ENCODE measurements at places on chromosomes 1 and 21.

DNA sequence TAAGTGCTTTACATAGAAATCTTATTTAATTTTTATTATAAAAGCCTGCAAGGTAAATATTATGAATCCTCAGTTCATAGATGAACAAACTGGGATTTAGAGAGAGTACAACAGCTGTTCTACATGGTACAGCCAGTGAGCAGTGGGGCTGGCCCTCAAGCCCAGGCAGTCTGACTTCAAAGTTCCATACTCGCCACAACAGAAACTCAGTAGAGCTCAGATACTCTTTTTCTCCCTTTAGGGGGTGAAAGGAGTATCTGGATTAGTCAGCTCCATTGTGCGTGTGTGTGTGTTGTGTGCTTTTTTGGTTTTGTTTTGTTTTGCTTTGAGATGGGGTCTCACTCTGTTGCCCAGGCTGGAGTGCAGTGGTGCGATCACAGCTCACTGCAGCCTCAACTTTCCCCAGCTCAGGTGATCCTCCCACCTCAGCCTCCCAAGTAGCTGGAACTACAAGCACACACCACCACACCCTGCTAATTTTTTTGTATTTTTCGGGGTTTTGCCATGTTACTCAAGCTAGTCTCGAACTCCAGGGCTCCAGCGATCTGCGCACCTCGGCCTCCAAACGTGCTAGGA lies 378.5 kb downstream of the SMYD3 start:
- DNase-seq, result peak; percentile 32

DNA sequence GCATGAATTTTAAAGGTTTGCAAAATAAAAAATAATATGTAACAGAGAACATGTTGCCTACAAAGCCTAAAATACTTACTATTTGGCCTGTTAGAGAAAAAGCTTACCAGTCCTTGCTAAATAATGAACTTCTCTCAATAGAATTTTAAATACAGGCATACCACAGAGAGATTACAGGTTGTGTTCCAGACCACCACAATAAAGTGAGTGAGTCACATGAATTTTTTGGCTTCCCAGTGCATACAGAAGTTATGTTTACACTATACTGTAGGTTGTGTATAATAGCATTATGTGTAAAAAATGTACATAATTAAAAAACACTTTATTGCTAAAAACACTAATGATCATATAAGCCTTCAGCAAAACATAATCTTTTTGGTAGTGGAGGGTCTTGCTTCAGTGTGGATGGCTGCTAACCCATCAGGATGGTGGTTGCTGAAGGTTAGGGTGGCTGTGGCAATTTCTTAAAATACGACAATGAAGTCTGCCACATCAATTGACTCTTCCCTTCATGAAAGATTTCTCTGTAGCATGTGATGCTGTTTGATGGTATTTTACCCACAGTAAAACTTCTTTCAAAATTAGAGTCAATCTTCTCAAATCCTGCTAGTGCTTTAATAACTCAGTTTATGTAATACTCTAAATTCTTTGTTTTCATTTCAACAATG lies 48.6 kb downstream of the SCYL3 start:
- DNase-seq, result no peak

DNA sequence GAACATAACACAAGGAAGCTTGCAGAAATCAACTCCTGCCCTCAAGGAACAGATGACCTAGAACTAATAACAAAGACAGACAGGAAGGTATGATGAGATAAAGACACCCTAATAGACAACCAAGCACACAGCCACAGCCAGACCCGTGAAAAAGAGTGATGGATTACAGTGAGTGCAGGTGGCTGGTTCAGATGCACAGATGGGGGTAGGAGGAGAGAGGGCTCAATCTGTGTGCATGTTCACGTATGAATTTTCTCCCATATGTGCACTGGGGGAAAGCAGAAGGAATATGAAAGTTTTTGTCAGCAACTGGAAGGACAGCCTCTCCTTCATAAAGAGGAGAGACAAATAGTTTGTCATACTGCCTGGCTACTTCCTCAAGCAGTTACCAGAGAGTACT lies 367.1 kb downstream of the PBX1 start:
- DNase-seq, result no peak

DNA sequence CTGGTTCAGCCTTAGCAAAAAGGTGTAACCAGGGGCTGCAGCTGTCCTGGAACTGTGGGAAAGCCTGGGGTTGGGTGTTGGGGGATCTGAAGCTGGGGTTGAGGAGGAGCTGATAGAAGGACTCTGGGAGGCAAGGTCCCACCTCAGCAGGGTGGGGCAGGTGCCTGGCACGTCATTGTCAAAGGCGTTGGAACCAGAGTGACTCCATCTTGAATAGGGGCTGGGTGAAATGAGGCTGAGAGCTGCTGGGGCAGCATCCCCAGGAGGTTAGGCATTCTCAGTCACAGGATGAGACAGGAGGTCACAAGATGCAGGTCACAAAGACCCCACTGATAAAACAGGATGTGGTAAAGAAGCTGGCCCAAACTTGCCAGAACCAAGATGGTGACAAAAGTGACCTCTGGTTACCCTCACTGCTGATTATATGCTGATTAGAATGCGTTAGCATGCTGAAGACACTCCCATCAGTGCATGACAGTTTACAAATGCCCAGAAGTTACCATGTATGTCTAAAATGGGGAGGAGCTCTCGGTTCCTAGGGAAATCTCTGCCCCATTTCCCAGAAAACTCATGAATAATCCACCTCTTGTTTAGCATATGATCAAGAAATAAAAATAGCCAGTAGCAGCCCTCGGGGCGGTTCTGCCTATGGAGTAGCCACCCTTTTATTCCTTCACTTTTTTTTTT lies 85.4 kb downstream of the IER5 start:
- no peak for DNase-seq

- no peak for DNase-seq
Observed at GRCh38 chr1:23930861-23931490, 17.8 kb upstream of the CNR2 start.

Measured in activated CD4-positive, alpha-beta T cell treated with anti-CD3 and anti-CD28 coated beads, Interleukin-10, Interleukin-2, amounts not matched to agents 100 ng/mL and 50 ng/mL, durations not matched to agents 16 hours and 8 hours (primary cell).